Bone marrow (tissue), 2 donors: ENCODE measurements at places on chromosomes 16 and 17.

GRCh38 chr17:17692353-17693252, 11.3 kb downstream of the RAI1 start:
- no peak for DNase-seq

DNA sequence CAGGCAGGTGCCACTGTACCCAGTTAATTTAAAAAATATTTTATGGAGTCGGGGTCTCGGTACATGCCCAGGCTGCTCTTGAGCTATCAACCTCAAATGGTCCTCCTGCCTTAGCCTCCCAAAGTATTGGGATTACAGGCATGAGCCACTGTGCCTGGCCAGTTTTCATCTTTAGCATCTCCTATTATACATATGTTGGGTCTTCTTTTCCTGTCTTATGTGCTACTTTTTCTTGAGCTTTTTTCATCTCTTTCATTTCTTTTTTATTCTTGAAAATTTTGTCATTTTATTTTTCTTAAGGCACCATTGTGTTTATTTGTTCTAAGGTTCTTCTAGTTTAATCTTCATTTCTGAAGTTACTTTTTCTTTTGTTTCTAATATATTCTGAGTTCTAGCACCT, 20.7 kb downstream of the BANP start:
- DNase-seq = no peak

DNA sequence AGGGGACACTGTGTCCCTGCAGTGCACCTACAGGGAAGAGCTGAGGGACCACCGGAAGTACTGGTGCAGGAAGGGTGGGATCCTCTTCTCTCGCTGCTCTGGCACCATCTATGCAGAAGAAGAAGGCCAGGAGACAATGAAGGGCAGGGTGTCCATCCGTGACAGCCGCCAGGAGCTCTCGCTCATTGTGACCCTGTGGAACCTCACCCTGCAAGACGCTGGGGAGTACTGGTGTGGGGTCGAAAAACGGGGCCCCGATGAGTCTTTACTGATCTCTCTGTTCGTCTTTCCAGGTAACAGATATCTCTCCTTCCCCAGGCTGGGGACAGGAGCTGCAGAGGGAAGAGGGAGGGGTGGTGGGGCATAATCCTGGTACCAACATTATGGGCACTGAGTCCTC, 1.6 kb downstream of the CD300LG start:
- DNase-seq = no peak

DNA sequence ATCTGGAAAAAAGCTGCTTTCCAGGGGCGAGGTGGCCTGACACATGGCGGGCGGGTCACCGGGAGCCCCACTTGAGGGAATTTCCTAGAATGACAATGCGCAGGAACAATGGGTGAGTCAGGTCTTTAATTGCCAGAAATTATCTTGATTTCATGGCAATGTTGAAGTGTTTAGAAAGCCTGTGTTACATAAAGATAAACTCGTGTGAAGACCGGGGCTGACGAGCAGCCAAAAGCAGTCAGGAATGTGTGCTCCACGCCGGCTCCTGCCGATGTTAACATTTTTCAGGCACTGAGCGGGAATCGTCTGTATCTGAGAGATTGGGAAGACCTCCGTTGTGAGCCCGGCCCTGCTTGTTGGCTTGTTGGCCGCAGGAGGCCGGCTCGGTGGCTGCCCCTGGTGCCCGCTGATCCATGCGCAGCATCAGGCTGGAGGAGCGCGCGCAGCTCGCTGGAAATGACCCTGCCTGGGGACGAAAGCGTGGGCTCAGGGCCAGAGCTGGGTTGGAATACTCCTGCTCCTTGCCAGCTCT, 353.1 kb downstream of the FOXL1 start:
- no peak for DNase-seq

GRCh38 chr16:20001856-20002707, 71.6 kb downstream of the GPR139 start:
- no peak for DNase-seq

- no peak for DNase-seq
These were observed 1.1 kb downstream of the PGAP6 start for GRCh38 chr16:380762-381011.

DNA sequence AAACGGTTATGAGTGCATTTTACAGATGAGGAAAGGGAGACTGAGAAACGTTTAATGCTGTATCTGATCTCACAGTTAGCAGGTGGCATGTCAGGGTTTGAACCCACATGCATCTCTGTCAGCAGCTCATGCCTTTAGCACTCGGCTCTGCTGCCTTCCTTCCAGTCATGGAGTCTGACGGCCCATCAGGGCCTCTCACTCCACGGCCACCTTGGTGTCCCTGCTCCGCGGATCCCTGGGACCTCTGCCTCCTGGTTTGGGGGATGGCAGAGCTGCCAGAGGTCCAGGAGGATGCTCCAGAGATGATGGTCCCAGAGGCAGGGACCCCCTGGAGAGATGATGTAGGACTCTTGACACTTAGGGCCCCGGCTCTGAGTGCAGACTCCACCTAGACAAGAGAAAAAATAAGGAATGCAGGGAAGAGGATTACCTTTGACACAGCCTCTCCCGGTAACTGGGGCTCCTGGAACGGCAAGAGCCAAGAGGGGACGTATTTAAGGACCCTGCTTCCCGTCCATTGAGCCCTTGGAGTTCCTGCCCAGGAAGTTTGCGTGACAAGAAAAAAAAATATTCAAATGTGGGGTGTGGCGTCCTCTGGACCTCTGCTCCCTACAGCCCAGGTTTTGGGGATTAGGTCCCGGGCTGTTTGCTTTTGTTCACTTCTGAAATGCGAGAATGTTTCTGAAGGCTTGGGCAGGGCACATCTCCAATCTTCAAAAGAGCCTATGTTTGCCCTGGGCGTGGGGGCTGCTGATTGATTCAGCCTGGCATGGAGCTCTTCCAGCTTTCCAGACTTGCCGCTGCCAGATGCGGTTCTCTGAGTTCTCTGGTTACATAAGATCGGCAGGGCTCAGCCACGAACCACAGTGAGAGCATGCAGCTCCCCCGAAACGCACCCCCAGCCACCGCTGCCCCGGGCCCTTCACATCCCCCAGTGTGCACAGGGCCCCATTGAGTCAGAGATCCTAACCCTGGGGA, at the start of gene ALDH3A1:
TSS of gene ALDH3A1 (minus strand) at position 470 of the 978 bp plus-strand sequence. CDS start 3,169 bp downstream, outside the sequence.
- DNase-seq = no peak

DNA sequence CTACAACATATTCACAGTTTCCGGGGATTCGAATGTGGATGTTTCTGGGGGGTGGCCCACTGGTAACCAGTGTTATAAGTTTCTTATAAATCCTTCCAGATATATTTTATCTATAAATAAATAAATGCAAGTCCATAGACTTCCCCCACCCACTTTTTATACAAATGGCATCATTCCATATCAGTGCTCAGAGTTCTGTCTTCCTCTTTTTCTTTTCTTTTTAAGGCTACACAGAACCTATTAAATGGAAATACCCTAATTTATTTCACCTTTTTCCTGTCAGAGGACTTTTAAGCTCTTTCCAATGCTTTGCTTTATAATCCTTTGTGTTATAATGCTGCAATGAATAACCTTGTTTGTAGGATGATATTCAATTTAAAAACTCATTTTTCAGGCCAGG, 3.8 kb downstream of the LGALS9 start:
- DNase-seq = no peak
